ENCODE measurements at places on chromosomes 3 and 15. TPM values are rescaled to one million over a fixed set of nuclear protein-coding genes. Genes with fewer than 3 reads are reported as not detected.

DNA sequence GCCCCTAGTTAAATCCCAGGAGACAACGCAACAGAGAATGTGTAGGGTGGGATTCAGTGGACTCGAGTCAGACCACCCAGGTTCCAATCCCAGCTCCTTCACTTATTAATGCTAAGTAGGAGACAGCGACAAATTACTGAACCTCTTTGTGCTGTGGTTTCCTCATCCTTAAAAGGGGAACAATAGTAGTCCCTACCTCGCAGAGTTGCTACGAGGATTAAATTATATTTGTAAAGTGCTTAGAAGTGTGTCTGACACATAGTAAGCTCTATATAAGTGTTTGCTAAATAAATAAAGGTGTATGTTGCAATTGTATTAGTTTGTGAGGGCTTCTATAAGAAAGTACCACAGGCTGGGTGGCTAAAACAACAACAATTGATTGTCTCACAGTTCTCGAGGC is 58.0 kb upstream of the PPARG start:
- H3K4me3 ChIP-seq: no peak overlapping the region
- no peaks in the 10 kb centered on the region for H3K27me3 ChIP-seq
- no peak overlapping the region for H3K27ac ChIP-seq
- H3K36me3 ChIP-seq: no peaks in the 10 kb centered on the region

DNA sequence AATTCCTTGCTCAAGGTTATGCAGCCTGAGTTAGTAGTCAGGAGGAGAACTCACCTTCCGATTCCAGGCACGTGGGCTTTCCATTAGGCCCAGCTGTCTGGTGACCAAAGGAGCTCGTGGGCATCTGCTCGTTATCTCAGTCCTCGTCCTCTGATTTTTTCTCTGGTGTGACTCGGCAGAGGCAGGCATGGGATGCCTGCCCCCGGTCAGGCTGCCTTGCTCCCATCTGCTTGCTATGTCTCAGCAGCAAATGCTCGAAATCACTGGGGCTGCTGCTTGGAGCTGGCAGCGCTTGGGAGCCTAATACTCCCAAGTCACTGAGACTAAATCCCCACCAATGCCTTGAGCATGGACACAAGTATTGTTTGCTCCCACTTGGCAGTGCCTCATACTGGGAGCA is 84.5 kb upstream of the NMNAT3 start:
- H3K27me3 ChIP-seq: no peaks in the 10 kb centered on the region
- no peaks in the 10 kb centered on the region for H3K4me1 ChIP-seq
- DNase-seq: no peak
- no peaks in the 10 kb centered on the region for H3K36me3 ChIP-seq

DNA sequence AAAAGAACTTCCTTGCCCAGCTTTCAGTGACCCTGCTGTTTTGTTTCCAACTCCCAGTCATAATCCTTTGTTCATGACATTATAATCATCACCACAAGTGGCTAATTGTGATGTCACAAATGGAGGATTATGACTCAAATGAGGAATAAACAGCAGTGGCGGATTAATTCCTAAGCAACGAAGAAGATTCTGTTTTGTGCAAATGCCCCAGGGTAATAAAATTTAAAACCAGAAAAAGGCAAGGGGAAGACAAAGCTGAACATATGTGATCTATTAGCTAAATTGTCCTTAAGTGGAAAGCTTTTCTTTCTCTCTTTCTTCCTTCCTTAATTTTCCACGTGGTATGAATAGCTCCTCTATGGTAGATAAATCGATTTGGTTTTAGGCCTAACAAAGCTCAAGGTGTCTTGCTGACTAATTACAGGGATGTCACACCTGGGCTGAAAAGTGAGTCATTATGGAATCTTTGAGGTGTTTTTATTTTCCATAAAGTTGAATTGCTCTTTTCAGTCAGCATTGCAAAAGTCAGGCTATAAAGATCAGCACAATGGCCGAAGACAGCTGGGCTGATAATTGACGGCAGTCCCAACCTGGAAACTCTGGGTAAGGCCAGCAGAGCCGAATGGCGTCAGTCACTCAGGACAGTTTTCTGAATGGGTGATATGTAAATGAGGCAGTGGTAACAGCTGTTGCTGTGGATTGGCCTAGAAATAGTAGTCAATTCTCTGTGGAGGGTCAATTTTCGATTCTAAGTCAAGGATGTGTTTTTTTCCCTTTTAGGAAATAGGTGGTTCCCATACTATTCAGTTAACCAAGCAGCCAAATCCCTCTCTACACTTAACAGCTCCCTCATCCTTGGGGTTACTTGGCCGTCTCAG is 121.5 kb downstream of the PTPRG start:
- H3K27me3 ChIP-seq: no peaks in the 10 kb centered on the region
- H3K27ac ChIP-seq: no peak overlapping the region
- DNase-seq: no peak

DNA sequence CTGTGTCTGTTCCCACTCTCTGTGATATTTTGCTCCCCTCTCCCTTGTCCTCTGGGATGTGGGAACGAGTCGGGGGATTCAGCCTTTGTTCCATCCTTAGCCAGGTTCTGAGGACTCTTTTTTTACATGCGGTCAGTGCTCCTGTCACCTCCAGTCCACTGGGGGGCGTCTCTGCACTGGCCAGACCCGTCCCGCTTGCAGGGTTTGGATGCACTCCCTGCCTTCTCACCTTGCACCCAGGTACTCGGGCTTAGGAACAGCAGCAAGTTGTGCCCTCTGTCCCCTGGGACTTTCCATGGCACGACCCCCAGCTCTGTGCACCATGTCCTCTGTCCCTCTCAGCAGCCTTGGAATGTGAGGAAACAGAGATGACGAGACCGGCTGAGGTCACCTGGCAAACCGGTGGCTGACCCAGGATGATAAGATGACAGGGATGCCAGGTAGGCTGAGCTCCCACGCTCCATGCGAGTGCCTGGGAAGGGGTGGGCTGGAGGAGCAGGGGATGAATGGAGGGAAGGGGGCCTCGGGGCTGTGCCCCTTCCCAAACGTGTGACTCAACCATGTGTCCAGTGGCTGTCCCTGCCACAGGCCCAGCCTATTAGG is 27.3 kb upstream of the FGD5 start:
- peak; percentile 8 for DNase-seq
- no peaks in the 10 kb centered on the region for H3K27me3 ChIP-seq
- no peaks in the 10 kb centered on the region for H3K36me3 ChIP-seq
- no peak overlapping the region for H3K27ac ChIP-seq
- no peak overlapping the region for H3K4me3 ChIP-seq
- H3K4me1 ChIP-seq: no peaks in the 10 kb centered on the region

Gene AQP9
- total RNA-seq: 0.28 TPM

Gene CATSPER2
- total RNA-seq: 4.2 TPM

Gene PGBD4
- total RNA-seq: 0.55 TPM

Gene SLC12A6
- total RNA-seq: 5.4 TPM

Measured in pancreas (tissue), 10 donors.